ENCODE measurements at places on chromosomes 6 and 20.
A peak's percentile ranks its signal among the peaks of the same experiment; 100 is the strongest.

- no peak for DNase-seq
These were observed 315.6 kb upstream of the CITED2 start for GRCh38 chr6:139690007-139690406.

GRCh38 chr6:103335412-103335811, 1524.3 kb downstream of the HACE1 start:
- no peak for DNase-seq

DNA sequence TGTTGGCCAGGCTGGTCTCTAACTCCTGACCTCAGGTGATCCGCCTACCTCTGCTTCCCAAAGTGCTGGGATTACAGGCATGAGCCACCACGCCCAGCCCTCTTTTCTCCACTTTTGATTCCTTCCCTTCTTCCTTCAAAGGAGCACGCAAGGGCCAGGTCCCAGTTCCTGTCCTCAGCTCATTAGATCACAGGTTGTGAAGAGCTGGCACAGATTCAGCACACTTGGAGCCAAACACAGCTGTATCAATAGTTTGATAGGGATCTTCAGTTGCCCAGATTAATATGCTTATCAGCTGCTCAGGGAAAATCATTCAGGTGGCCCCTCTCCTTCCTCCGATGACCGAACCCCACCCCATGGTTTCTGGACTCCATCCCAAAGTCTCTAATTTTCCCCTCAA, 14.4 kb upstream of the SLC22A23 start:
- DNase-seq: no peak

DNA sequence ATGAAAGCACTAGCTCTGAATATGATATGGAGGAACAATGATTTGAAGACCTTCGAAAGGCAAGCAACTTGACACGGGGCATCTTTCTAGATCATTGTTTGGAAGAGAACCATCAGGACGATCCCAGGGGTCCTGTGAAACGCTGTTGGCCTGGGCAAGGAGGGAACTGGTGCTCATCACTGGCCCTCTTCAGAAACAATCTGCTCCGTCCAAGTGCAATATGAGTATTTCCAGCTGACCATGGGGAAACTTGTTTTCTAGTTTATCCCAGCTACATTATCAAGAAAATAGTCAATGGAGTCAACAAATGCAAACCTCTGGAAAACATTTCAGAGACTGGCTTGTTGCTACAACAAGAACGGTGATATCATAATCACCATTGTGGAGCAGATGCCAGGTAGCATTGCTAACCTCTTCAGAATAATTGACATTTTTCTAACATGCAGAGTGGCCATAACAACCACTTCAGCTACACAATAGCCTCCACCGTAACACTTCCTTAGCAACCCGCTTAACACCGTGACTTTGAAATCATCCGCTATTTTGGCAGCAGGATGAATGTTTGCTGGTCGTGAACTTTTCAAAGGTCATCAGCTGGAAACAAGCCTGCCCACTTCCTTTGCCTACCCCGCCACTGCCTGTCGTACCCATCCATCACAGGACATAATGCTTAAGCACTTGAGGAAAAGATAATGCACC, 112.0 kb upstream of the PDE10A start:
- DNase-seq: peak; percentile 18

GRCh38 chr6:158356586-158357546, 44.6 kb downstream of the TULP4 start:
- DNase-seq: no peak

DNA sequence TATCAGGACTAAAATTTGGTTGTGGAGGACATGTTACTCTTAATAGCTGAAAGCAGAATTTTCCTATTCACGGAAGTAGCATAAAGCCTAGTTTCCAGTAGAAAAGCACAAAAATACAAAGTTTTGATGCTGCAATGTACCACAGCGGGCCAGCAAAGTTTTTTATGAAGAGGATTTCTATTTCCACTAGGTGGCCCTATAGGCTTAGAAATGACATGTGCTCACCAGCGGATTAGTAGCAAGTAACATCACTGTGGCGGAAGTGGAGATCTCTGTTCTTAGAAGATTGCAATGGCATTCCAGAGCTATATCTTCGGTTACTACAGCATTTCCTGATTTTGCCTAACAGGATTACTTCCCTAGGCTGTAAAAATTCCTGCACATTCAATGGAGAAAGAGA, 1219.0 kb upstream of the EYS start:
- DNase-seq: peak; percentile 2

DNA sequence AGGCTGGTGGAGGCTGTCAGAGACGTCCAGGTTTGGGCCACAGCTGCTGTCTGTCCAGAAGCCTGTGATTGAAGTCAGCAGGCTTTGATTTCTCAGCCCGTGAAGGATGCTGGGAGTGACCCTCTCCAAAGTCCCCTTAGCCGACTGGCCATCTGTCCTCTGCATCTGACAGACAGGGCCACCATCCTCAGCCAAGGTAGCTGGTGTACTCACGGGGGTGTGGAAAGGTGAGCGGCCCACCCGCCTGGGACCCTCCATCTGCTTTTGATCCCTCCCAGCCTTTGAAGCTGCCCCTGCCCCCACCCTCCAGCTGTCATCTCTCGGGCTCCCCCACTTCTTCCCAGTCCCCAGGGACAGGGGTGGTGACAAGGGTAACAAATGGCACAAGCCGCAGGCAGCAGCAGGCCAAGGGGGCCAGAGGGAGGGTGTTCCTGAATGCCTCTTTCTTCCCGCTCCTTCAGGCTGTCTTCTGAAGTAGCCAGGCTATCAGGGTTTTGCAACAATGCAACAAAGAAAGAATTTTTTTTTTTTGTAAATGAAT, 84.4 kb downstream of the EYA2 start:
- no peak for DNase-seq

GRCh38 chr20:18611492-18611891, 23.6 kb downstream of the DTD1 start:
- DNase-seq: no peak

DNA sequence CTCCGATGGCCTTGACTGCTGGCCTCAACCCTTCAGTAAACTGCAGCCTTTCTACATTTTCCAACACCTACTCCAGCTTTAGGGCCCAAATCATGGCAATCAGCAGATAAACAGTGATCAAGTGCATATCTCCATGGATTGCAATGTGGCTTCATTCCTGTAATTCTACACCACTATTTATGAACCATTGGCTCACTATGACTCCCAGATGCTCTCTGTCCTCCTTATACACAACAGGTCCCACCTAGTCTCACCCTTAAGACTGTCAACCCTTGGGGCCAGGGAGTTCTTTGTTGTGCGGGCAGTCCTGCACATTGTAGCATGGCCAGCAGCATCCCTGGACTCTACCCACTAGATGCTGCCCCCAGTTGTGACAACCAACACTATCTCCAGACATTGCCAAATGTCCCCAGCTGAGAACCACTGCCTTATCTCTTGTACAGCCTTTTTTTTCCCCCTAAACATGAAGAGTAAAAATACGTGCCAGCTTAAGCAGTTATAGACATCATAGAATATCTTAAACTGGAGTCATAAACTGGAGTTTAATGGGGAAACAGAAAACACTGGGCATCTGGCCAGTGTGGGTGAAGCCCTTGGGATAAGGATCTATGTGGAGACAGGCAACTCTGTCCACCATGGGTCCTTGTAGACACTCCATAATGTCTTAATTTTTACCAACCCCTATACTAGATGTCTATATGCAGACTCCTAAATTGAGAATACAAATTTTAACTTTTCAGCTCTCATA, 21.1 kb downstream of the MRPL14 start:
- no peak for DNase-seq

DNA sequence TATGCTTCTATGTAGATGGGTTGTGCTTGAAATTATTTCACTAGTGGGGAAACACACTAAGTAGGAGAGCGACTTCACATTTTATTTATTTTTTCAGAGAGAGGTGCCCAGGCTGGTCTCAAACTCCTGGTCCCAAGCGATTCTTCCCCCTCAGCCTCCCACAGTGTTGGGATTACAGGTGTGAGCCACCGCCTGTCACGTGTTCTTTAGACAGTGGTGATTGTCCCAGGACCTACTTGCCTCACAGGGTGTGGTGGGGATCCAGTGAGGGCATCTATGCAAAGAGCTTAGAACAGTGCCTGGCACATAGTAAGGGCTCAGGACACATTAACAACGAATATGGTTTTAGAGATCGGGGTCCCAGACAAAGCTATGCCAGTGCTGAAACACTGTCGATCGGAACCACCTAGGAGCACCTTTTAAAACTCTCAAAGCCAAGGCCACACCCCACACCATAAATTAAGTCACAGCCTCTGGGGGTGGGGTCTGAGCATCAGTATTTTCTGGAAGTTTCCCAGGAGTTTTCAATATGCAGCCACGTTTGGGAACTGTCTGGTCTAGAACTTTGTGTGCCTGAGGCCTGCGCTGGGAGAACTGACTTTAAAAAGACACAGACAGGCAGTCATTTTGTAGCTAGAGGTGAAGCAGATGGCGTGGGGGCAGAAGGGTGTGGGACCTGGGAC, 4.8 kb upstream of the BCAS4 start:
- no peak for DNase-seq

GRCh38 chr6:149723262-149723661, 5.4 kb upstream of the LATS1 start:
- no peak for DNase-seq

DNA sequence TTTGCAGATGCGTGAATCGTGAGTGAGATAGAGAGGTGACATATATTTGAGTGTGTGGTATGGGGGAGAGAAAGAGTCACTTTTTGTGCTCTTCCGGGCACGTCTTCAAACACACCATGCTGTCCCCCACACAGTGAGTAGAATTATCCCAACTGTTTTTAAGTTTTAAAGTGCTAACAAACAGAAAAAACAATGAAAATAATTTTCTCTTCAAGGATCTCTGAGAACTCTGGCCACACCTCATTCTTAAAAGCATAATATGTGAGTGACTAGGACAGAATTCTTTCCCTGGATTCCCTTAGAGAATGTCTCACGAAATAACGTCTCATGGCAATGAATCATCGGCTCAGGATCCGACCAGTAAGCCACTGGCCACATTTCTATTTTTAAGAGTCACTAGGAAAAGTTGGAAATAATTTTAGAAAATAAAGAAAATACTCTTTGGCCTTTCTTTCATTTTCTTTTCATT, 235.7 kb upstream of the ZNF217 start:
- DNase-seq: peak; percentile 96

DNA sequence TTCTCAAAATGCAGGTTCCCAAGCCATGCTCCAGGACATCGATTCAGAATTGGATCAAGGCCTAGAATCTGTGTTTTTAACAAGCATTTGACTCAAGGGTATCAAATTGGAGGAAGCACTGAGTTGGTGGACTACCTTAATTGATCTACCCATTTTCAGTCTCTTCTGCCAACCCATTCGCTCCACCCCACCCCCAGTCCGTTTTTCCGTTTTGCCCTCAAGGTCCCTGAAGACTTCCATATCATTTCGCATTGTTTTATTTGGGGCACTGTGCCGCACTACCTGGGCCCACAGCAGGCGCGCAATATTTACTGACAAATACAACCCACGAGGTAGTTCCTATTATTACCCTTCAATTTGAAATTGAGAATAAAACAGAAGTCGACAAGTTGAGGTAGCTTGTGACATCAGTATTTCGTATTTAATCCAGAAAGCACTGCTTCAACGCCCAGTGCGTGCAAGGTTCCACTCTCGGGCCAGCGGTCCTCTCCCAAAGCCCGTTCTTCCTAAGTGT, 557 bp upstream of the DHX35 start:
- DNase-seq: no peak

DNA sequence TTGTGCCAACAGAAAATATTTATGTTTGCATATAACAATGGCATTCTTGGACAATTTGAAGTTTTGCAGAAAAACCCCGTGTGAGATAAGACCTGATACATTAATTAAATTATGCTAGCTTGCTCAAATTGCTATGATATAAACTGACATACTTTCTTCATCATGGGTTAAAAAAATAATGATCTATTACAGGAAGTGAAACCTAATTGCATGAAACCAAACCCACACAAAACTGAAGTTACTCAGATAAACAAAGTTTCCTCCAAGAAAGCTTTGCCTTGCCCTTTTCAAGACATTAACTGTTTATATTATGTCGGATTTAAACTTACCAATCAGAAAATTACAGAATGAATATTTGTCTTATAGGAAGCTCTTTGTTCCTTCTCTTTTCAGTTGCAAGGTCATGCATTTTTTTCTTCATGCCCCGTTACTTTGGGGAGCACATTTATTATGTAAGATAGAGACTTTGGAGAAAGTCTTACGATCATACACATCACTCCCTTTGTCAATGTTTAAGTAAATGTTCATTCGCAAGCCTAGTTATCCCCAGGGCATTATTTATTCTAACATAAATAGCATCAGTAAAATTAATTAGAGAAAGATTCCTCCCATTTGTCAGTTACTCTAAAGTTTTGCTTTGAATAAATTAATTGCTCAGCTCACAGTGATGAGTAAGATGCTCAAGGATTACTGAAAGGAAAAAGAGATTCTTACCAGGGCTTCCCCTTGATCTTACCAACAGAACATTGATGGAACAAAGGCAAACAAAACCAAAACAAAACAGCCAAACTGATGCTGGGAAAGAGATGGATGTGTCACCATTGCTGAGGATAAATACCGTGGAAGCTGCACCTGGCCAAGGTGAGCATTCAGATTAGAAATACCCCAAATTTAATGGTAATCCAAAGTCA, 14.8 kb upstream of the TMEM244 start:
- no peak for DNase-seq

- DNase-seq: peak; percentile 92
These were observed 171.5 kb downstream of the QKI start for GRCh38 chr6:163585932-163586437.

GRCh38 chr6:75210885-75211739, 5.3 kb upstream of the COL12A1 start:
- peak; percentile 37 for DNase-seq

GRCh38 chr6:117910549-117910948, 3.5 kb downstream of the SLC35F1 start:
- DNase-seq: no peak

DNA sequence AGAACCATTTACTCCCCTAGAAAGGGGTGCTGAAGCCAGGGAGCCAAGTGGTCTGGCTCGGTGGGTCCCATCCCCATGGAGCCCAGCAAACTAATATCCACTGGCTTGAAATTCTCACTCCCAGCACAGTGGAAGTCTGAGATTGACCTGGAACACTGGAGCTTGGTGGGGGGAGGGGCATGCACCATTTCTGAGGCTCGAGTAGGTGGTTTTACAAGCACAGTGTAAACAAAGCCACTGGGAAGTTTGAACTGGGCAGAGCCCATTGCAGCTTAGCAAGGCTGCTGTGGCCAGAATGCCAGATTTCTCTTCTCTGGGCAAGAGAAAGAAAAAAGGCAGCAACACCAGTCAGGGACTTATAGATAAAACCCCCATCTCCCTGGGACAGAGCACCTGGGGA, 855.8 kb upstream of the CITED2 start:
- no peak for DNase-seq

DNA sequence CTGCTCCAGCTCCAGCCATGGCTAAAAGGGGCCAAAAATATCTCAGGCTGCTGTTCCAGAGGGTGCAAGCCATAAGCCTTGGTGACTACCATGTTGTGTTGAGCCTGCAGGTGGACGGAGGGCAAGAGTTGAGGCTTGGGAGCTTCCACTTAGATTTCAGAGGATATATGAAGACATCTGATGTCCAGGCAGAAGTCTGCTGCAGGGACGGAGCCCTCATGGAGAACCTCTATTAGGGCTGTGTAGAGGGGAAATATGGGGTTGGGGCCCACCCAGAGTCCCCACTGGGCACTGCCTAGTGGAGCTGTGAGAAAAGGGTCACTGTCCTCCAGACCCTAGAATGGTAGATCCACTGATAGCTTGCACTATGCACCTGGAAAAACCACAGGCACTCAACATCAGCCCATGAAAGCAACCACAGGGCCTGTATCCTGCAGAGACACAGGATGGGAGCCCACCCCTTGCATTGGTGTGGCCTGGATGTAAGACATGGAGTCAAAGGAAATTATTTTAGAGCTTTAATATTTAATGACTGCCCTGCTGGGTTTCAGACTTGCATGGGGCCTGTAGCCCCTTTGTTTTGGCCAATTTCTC, 70.5 kb downstream of the NINL start:
- DNase-seq: no peak
